ENCODE measurements at places on chromosomes 4 and X.

GRCh38 chr4:112968451-112969159 lies 80.8 kb upstream of the ANK2 start:
- DNase-seq: no peak

- no peak for DNase-seq
These were observed at the start of gene SMIM31 for GRCh38 chr4:164753873-164754488. TSS of gene SMIM31 (plus strand) at chr4:164754131. CDS start at chr4:164770444, 16,313 bp downstream.

GRCh38 chrX:10483191-10483831 lies 137.1 kb downstream of the MID1 start:
- no peak for DNase-seq

DNA sequence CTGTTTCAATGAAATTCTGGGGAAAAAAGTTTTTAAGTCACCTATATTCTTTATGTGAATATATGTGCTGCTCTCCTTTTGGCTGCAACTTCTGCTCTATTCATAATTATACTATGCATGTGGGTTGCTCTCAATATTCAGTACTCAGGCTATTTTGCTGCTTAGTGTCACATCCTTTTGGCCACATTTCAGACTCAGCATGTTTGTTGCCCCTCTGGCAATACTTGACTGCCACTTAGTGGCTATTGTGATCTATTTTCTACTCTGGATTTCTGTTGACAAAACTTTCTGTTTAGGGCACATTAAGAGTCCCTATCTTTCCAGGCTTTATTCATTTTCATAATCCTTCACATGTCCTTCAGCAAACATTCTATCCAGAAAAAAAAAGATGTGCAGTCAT lies 15.8 kb upstream of the CT45A1 start:
- DNase-seq: no peak

- no peak for DNase-seq
These were observed 94.1 kb downstream of the HMX1 start for GRCh38 chr4:8777320-8778196.

DNA sequence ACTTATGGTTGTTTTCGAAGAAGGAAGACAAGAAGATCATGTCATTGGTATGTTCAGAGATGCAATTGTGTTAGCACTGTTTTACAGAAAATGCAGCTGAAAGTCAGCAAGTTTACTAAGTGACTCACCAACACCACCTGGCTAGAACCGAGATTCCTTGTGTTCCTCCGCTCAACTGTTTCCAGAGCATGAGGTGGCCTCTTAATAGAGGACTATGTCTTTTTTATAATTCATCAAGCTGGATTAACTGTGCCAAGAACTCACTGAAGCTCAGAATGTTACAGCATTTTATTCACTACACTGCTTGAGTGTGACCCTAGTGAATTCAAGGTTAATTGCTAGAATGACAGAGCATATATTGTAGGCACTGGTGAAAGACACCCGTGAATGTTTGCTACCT lies 1573.5 kb upstream of the TENM3 start:
- DNase-seq: no peak

Data from activated B cell treated with CpG ODN at 0.5 μM for 24 hours (primary cell).